ENCODE measurements at places on chromosomes 7 and 10. TPM values are rescaled to one million over a fixed set of nuclear protein-coding genes. Genes with fewer than 3 reads are reported as not detected.

SPDYE11 gene
- total RNA-seq: not detected

AQP1 gene
- 247 TPM for total RNA-seq

ACHE gene
- 1.1 TPM for total RNA-seq

ADO gene
- 22.3 TPM for total RNA-seq

PNLIPRP2 gene
- not detected for total RNA-seq

POLR2J2 gene
- total RNA-seq: 3.1 TPM

LDB1 gene
- total RNA-seq: 80.3 TPM

OAT gene
- total RNA-seq: 94.1 TPM

VSTM4 gene
- total RNA-seq: 3.0 TPM

ANKRD1 gene
- not detected for total RNA-seq

WDR86 gene
- total RNA-seq: 2.4 TPM

OR13A1 gene
- total RNA-seq: not detected

JCAD gene
- total RNA-seq: 5.5 TPM

AKR1E2 gene
- total RNA-seq: 2.4 TPM

MLXIPL gene
- total RNA-seq: 12.0 TPM

SLC18A3 gene
- not detected for total RNA-seq

SPDYE16 gene
- not detected for total RNA-seq

PRR15 gene
- total RNA-seq: 0.67 TPM

PAPOLB gene
- total RNA-seq: not detected

MYL7 gene
- total RNA-seq: not detected

PARP12 gene
- total RNA-seq: 18.5 TPM

STEAP1B gene
- 0.29 TPM for total RNA-seq

EGR2 gene
- 23.6 TPM for total RNA-seq

LIPF gene
- total RNA-seq: not detected

FBXW4 gene
- total RNA-seq: 69.9 TPM

TNRC18 gene
- total RNA-seq: 79.9 TPM

IFIT1B gene
- total RNA-seq: not detected

CELF2 gene
- total RNA-seq: 16.9 TPM

ASB10 gene
- not detected for total RNA-seq

IRF5 gene
- total RNA-seq: 13.5 TPM

GIMAP7 gene
- 3.1 TPM for total RNA-seq

ITIH2 gene
- not detected for total RNA-seq

GIMAP2 gene
- total RNA-seq: 5.7 TPM

HTR5A gene
- not detected for total RNA-seq

GDF10 gene
- total RNA-seq: 1.2 TPM

CCDC3 gene
- total RNA-seq: 93.1 TPM

HOXA4 gene
- total RNA-seq: 2.9 TPM

C10orf67 gene
- total RNA-seq: 0.39 TPM

RGS10 gene
- total RNA-seq: 14.8 TPM

TSPAN15 gene
- 13.3 TPM for total RNA-seq

FEZF1 gene
- total RNA-seq: not detected

CYP2C9 gene
- total RNA-seq: not detected

SKAP2 gene
- 13.2 TPM for total RNA-seq

NEURL1 gene
- 0.22 TPM for total RNA-seq

TRPV5 gene
- not detected for total RNA-seq

GPR141 gene
- not detected for total RNA-seq

ABCC2 gene
- total RNA-seq: 1.9 TPM

RBP4 gene
- total RNA-seq: 9.6 TPM

MYO3A gene
- 2.0 TPM for total RNA-seq

NPFFR1 gene
- not detected for total RNA-seq

RET gene
- total RNA-seq: 0.53 TPM

SH2B2 gene
- 28.6 TPM for total RNA-seq

NT5C3A gene
- 40.2 TPM for total RNA-seq

ZNF775 gene
- 2.7 TPM for total RNA-seq

ZNF107 gene
- total RNA-seq: 9.6 TPM

NPM3 gene
- total RNA-seq: 24.6 TPM
